ENCODE measurements at places on chromosomes 7 and 10. TPM values are rescaled to one million over a fixed set of nuclear protein-coding genes. Genes with fewer than 3 reads are reported as not detected.
A peak's percentile ranks its signal among the peaks of the same experiment; 100 is the strongest.

- no peak for DNase-seq
Observed at GRCh38 chr7:2123360-2123759, 109.4 kb downstream of the MAD1L1 start.

DPP6 gene
- not detected for total RNA-seq

CALD1 gene
- total RNA-seq: 5.5 TPM

PHYHIPL gene
- not detected for total RNA-seq

DNA sequence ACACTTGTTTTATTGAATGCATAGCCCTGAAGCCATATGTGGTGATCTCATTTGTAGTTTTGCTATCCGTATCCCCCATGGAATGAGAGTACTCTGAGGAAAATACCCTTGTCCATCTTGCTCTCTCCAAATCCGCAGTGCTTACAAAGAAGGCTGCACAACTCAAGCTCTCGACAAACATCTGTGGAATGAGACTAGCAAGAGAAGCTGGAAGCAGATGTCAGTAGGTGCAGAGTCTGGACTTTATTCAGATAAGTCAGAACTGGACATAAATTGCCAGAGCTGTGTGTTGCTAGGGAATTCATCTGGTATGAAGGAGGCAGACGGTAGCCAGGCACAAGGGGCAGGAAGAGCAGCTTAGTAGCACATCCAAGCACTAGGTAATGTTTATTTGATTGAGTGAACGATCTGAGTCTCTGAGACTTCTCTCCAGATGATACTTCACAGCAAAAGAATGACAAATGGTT lies 1046.2 kb downstream of the XPNPEP1 start:
- DNase-seq: no peak

GRCh38 chr10:52128056-52128683 lies 185.9 kb upstream of the DKK1 start:
- DNase-seq: no peak

DNA sequence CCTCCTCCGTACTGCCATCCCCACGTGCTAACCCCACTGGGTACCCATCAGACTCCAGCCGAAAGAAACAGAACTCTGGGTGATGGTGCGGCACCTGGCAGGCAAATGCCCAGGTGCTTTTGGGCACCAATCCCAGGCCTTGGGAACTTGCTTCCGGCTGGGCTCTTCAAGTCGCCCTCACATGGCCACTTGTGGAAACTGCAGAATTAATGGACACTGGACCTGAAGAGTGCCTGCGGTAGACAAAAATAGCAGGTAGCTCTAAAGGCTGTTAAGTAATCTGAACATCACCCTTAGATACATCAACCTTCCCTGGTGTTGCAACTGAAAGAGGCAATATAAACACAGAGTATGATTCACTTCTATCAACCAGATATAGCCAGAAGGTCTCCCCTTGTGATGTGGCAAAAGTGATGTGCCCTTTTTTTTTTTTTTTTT lies 644.4 kb downstream of the GRM8 start:
- peak; percentile 49 for DNase-seq

- DNase-seq: no peak
Observed at GRCh38 chr10:128018691-128019090, 107.5 kb downstream of the MKI67 start.

PPP1R17 gene
- total RNA-seq: not detected

Measured in Calu3 (cell line).